GM12864 (cell line): ENCODE measurements at places on chromosomes 16 and 17.

GRCh38 chr17:77770331-77771105, 188.0 kb upstream of the TNRC6C start:
- DNase-seq = no peak

- no peak for DNase-seq
Observed at GRCh38 chr16:62019851-62020250, 16.4 kb downstream of the CDH8 start.

DNA sequence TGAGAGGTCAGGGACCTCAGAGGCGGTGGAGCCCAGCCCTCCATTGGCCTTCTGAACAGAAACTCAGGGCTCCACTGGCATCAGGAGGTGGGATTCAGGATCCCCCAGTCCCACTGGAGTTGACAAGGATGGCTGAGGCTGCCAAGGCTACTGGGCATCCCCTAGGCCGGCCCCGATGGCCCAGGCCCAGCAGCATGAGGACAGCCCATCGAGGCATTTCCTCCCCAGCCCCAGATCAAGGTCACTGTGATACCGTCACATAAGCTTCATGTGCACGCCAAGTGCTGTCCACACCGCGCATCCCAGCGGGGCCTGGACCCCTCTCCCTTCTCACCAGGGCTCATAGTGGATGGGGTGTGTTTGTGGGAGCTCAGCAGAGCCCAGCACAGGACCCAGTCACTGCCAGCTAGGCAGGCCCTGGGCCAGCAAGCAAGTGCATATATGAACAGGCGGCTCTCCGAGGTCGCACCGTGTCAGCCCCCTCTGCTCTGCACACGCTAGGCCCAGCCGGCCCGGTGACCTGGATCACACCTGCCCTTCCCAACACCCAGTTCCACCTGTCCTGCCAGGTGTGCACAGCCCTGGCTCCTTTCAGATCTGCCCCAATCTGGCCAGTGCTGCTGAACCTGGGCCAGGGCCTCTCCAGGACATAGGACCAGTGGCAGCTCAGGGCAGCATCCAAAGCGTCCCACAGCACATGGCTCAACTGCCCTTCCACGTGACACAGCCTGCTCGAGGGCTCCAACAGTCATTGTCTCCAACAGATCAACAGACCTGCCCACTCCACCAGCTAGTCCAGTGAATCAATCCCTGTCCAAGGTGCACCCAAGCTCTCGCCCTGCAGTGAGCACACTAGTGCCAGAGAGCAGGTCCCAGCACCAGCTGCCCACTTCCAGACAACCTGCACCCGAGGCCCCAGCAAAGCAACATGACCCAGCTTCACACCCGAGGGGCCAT, 32.8 kb upstream of the RASD1 start:
- no peak for DNase-seq

- no peak for DNase-seq
Observed at GRCh38 chr17:80750263-80750662, 205.6 kb downstream of the RPTOR start.

- DNase-seq = no peak
Observed at GRCh38 chr17:1896243-1897104, 66.7 kb downstream of the RPA1 start.

DNA sequence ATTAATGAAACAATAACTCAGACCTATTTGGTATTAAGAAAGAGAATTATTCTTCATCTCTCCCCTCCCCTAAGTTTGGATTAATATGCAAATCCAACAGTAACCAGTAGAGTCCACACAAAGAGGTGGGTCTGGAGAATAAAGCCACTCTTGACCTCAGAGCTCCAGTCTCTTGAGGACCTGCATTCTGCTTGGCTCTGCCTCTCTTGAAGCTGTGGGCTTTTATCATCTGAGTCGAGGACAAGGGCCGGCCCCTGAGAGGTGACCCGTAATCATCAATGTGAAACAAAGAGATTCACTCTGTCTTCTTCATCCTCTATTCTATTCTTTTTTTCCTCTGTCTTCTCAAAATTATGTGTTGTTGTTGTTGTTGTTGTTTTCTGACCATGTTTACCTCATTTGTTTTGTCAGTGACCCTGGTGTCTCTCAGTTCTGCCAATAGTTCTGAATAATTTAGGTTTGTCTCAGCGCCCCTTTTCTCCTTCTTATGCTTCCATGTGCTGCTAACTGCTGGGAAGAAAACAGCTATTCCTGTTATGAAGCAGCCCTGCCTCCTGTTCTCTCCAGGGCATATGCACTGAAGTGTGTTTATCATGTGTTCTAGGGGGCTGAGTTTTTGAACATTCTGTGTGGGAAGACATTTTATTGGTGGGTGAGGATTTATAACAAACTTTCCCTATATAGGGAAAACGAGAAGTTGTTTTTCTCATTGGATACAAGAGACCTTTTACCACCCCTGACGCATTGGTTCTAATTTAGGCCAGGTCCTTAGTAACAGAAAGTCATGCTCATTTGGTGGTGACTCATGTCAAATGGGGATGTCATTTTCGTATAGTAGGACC, 135.8 kb downstream of the TRIM37 start:
- no peak for DNase-seq
